ENCODE measurements at places on chromosomes 7 and 10.

DNA sequence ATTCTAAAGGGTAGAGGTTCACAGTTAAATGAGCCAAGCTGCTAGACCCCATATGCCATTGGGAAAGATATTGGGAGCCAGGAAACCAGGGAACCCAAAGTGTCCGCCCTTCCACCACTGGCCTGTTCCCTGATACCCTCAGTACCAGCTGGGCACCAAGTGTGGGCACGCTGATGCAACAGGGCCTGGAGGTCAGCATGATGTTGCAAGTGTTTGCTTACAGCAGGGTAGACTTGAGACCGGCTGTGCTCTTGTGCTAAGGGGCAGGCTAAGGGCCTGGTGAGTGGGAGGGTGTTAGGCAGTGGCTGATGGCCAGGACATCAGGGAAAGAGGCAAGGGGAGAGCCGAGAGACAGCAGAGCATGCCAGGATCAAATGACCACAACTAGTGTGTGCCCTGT is 21.0 kb upstream of the MYL7 start:
- no peak for DNase-seq

- no peak for DNase-seq
These were observed 69.8 kb upstream of the PLXNA4 start for GRCh38 chr7:132646052-132646451.

GRCh38 chr10:12707461-12708185 is 293.9 kb downstream of the CCDC3 start:
- peak; percentile 46 for DNase-seq

DNA sequence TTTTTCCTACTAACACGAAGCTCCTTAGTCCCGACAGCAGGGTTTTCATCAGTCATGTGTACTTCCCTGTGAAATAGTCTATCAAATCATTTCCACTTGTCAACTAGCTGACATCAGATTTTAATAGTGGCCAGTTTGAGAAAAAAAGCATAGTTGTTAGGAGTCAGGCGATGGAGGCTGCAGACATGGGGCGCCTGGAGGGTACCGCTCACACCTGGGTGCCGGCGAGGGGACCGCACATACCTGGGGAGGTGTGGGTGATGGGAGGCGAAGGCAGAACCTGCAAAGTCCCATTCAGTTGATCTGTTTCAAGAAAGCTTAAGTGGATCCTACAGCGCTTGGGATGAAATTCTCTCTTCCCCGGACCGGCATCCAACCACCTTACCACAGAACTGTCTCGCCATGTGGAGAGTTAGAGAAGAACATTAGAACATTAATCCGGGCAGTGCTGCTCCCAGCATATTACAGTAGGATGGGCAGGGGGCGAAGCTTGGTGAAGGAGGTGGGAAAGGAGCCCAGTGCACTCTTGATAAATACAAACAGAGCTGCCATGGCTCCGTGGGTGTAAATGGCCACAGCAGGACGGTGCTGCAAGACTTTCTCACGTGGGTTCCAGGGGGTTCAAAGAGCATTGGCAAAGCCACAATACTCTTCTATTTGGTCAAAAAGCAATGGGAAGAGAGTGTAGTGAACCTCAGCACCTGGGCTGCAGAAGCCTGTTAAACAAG is 24.2 kb downstream of the ADARB2 start:
- DNase-seq: no peak

DNA sequence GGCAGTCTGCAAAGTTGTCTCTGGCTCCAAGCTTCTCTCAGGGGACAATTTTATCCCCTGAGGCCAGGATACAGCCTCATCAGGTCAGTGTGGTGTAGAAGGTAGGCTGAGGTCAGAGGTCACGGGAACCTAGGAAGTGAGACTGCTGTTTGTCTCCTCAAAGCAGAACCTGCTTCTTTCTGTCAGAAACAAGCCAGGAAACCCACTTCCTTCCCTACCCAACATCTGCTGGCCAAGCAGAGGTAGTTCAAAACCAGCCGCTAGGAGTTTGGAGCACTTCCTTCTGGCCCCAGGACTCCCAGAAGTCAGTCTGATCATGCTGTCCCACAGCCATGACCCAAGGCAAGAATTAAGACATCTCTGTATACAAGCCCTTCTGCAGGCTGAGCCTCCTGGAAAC is 12.2 kb downstream of the CLRN3 start:
- no peak for DNase-seq

- DNase-seq: no peak
These were observed 11.0 kb upstream of the ADD3 start for GRCh38 chr10:109996766-109997171.

GRCh38 chr10:75408509-75408875 is 6.9 kb upstream of the ZNF503 start:
- DNase-seq: no peak

DNA sequence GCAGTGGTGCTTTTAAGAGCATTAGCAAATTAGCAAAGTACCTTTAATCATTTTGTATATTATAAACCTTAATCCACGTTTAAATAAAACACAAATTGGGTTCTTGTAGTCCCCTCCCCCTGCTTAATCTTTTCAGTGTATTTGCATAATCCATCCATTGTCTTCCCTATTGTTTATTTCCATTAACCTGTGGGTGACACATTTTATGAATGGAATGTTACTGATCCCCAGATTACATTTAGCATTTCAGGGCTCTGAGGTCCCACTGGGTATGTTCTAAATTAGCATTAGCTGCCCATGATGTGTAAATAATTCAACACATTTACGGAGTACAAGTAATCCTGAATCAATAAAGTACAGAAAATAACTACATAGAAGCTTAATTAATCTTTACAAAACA is 138.4 kb upstream of the FEZF1 start:
- no peak for DNase-seq

DNA sequence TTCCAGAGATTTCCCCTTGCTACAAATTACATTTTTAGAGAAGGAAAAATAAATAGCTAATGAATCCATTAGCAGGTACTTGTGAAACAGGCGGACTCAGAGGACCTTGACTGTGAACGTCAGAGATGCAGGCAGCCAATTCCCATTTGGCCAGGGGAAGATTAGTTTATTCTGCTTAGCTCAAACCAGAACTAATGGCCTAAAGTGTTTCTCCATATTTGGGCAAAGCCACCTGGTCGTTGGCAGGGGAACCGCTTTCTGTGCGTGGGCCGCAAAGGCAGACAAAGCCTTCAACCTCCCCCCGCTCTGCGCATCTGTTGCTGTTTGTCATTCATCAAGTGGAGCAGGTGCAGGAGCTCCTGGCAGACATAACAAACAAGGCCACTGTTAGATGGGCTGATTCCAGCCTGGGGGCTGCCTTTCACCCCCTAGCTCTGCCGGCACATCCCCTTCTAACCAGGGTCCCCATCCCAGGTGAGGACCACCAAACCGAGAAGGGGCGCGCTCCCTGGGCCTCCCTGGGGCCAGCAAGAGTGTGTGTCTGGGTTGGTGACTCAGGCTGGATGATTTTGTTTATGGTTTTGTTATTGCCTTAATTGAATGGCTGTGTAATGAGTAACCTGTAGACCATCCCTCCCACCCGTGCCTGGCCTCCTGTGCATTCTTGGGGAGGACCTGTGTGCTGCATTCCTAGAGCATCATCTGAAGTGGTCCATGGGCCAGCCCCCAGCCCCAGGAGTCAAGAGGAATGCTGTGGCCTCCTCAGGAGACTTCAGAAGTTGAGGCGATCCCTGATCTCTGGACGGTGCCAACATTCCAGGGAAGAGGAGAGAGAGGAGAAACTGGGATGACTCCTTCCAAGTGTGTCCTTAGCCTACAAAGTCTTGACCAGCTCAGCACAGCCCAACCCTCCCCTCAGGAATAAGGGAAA is 14.5 kb upstream of the CPA1 start:
- DNase-seq: no peak

GRCh38 chr7:130560972-130561371 is 69.1 kb downstream of the MEST start:
- DNase-seq: no peak

GRCh38 chr7:151756076-151756731 is 120.7 kb downstream of the PRKAG2 start:
- DNase-seq: peak; percentile 73

GRCh38 chr7:122831436-122831835 is 54.8 kb downstream of the CADPS2 start:
- no peak for DNase-seq

- DNase-seq: no peak
These were observed 60.8 kb downstream of the GDI2 start for GRCh38 chr10:5752301-5752871.

- peak; percentile 67 for DNase-seq
These were observed 86.1 kb upstream of the DNAJB6 start for GRCh38 chr7:157250605-157251228.

DNA sequence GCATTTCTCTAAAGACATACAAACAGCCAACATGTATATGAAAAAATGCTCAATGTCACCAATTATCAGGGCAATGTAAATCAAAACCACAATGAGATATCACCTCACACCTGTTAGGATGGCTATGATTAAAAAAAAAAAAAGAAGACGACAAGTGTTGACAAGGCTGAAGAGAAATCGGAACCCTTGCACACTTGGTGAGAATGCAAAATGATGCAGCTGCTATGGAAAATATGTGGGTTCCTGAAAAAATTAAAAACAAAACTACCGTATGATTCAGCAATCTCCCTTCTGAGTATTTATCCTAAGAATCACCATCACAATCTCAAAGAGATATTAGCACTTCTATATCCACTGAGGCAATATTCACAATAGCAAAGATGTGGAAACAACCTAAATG is 11.3 kb downstream of the LMBR1 start:
- no peak for DNase-seq

DNA sequence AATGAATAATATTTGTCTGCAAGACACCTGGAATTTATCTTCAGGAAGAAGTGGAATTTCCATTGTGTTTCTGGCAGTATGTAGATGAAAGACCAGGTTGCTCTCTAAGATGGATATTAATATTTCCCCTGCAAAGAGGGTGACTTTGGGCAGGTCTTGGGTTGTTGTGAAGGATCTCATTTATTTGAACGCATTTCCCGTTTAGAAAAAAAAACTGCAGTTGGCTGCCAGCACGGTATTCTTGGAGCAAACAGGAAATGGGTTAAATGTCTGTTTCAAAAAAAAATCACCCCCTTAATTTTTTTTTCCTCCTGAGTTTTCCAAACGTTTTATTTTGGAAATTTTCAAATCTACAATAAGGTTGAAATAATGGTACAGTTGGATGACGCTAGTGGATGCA is 11.5 kb downstream of the EIF4H start:
- DNase-seq: no peak

GRCh38 chr7:66443946-66444345 is 184.7 kb upstream of the KCTD7 start:
- no peak for DNase-seq

DNA sequence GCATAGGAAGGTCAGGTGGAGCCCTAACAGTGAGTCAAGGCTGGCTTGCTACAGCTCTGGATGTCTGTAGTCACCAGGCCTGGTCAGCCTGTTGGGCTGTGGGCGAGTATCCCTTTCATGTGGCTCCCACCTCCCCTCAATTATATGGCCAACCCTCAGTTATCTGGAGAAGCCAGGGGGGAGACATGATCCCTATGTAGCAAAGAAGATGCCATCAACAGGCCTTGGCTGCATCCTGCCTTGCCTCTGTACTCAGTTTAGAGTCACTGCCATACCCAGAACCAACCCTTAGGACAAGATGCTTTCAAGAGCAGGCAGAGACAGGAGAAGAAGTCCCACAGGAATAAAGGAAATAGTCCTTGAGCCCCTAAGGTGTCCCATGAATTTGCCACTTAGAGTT is 763.9 kb downstream of the GRID1 start:
- DNase-seq: no peak

- no peak for DNase-seq
These were observed 42.1 kb upstream of the SH2B2 start for GRCh38 chr7:102244601-102245000.

GRCh38 chr10:77867124-77867719 is 59.3 kb downstream of the DLG5 start:
- no peak for DNase-seq

DNA sequence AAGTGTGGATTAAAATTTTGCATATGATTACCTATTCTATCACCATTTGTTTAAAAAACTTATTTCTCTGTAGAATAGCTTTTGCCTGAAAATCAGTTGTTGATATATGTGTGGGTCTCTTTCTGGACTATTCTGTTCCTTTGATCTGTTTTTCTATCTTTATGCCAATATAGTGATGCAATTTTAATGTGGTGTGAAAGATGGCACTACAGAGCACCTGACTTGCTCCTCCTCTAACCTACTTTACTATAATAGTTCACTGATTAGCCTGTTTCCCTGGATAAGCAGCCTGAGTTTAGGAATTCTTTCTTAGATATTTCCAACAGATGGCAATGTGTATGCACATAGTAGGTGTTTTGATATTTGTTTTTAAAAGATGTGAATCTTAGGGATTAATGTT is 294.5 kb downstream of the AUTS2 start:
- DNase-seq: no peak

- DNase-seq: no peak
These were observed 60.2 kb upstream of the PTPN12 start for GRCh38 chr7:77476871-77477270.

DNA sequence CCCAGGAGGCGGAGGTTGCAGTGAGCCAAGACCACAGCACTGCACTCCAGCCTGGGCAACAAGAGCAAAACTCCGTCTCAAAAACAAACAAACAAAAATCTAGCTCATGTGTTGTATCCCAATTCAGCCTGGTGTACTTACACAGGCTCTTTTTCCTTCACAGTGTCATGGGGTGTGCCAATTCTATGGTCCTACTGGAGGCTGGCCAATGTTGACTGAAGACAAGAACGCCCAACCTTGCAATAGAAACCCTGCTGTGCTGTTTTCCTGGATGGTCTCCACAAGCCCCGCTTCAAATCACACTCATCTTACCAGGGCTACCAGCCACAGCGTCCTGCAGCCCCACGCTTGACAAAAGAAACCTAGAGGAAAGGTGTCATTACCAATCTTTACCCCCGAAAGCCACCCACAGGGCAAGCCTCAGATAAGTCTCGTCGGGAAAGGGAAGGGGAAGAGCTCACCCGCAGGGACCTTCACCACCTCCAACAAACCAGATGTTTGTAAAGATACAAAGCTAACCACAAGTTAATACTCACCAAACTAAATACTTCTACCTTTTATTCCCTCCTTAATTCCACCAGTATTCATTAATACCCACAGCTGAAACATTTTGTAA is 64.8 kb downstream of the TNS3 start:
- DNase-seq: no peak

DNA sequence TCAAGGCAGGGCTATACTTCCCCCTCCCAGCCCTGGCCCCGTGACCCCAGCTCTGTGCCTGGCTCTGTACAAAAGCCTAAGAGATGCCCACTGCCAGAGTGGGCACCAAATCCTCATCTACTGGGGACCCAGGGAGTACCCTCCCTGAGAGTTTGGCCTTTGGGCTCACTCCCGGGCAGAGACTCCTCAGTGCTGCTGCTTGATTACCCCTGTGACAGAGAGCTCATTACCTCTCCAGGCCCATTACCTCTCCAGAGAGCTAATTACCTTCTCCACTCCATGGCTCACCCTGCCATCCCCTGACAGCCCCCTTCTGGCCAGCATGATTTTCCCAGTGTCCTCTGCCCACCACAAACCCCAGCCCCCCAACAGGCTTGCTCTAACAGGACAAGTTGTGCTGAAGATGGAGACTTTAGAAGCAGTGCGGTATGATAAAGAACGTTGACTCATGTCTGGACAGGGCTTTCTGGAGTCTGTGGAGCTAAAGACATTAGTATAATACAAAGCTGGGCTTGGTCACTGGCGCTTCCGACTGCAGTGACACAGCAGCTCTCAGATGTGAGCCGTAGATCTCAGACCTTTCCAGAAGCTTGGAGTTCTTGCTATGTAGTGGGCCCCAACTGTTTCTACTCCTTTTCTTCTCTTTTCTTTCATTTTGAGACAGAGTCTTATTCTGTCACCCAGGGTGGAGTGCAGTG is 111.3 kb upstream of the KCTD7 start:
- no peak for DNase-seq

- DNase-seq: no peak
These were observed 586.3 kb upstream of the ANKRD30A start for GRCh38 chr10:36538953-36539586.

GRCh38 chr10:60296073-60296472 is 93.6 kb downstream of the ANK3 start:
- DNase-seq: no peak

All from stimulated activated CD4-positive, alpha-beta T cell treated with anti-CD3 and anti-CD28 coated beads, Interleukin-4, amount 100 ng/mL, for 24 hours (primary cell).